ENCODE measurements at places on chromosomes 6 and 20.

DNA sequence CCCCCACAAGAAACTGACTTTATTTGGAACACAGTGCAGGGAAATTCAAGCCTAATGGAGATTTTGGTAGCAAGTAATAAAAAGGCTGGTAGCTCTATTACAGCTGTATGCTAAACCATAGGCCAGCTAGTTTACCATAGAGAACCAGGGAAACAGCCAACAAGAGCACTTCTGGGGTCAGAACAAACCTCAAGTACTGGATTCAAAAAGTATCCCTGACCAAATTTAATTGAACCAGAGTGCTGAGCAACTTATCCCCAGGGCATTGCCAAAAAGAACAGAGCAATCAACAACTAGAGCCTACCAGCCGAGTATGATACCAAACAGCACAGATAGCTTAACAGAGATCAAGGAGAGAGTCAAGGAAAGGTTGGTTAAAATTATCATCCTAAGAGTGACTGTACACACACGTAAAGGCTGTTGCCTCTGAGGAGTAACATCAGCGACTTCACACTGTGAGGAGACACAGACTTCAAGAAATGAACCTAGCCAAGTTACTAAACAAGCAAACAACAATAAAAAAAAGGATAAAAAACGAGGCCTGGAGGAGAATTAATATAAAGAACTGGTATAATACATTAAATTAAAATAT, 11.5 kb upstream of the ASF1A start:
- DNase-seq: no peak

- DNase-seq: no peak
These were observed 697.5 kb downstream of the PRKN start for GRCh38 chr6:162029873-162030576.

DNA sequence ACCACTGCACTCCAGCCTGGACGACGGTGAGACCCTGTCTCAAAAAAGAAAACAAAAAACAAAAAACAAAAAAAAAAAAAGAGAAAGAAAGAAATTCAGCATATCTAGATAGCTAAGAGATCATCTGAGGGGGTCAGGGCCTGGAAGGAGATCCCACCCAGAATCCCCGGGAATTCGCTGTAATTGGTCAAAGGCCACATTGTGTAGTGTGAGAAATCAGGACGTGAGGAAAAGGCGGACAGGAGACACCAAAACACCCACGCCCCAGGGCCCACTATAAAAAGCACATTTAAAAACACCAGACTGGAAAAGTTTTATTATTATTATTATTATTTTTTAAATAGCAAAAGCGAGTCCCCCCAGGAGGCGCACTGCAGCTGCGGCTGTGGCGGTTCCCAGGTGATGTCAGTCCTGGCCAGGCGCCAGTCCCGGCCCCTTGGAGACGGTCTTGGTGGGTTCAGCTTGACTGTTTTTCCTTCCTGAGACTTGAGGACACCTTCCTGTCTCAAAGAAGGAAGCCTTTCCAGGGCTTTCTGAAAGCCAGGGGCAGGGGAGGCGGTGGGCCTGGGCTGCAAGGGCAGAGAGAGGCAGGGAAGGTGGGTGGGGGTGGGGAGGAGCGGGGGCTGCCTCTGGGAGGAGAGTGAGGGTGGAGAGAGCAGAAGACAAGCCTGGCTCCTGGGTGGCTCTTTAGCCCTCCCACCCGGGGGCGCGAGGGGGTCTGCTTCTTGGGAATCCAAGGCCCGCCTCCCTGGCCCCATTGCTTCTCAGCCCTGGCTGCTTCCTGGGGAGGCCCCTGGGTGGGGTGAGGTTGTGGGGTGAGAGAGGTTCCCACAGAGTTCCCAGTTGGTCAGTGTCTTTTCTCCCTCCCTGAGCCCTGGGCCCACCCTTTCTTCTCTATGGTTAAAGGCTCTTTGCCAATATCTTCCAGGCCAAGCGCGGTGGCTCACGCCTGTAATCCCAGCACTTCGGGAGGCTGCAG, 14.5 kb downstream of the TCF15 start:
- DNase-seq: no peak

DNA sequence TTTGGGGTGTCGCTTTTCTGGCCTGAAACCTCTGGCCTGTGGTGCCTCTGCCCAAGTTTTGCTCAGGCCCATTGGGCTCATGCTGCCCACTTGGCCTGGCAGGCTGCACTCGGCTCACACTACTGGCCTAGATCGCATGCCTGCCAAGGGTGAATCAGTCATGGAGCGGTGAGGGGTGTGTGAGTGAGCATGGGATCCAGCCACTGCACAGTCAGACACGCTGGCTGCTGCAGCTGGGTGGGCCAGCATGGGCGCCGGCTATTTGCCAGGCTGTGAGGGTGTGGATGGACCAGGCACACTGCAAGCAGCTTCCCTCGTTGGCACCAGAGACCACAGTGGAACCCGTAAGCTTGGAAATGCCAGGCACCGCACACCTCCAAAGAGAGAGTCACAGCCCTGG, 145.4 kb upstream of the CNR1 start:
- DNase-seq: no peak
